Tibial nerve (tissue), 4 donors: ENCODE measurements at places on chromosomes 1 and 21.

DNA sequence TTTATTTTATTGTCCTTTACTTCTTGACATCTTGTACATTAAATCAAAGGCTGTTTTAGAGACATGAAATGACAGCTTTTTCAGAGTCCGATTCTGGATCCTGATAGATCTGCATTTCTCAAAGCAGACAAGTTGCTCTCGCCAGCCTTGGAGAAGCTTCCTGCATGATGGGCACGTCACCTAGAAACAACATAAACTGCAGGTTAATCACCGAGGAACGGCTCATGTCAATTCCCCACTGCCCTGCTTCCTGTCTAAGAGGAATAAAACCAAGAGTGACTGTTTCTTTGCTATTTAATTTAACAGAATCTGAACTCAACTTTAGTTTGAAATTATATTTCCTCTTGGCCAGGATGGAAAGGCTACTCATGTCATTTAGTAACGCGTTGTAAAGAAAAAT is 77.0 kb downstream of the RWDD3 start:
- no peak for DNase-seq

- DNase-seq: no peak
These were observed 1152.2 kb upstream of the ADGRL4 start for GRCh38 chr1:80158771-80159170.

DNA sequence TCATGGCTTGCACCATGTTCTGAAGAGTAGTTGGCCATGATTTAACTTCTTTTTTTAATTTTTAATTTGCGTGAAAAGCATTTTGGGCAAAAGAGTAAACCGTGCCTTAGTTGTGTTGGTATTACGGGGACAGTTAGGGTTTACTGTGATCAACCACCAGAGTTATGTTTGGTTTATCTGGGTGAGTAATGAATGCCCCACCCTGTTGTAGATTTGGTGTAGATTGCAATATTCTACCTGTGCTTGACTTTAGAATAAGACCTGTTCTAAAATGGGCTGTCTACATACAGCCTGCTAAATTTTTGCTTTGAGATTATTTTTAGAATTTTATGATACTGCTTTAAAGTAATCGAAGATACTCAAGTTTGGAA is 1.4 kb downstream of the USP25 start:
- no peak for DNase-seq

DNA sequence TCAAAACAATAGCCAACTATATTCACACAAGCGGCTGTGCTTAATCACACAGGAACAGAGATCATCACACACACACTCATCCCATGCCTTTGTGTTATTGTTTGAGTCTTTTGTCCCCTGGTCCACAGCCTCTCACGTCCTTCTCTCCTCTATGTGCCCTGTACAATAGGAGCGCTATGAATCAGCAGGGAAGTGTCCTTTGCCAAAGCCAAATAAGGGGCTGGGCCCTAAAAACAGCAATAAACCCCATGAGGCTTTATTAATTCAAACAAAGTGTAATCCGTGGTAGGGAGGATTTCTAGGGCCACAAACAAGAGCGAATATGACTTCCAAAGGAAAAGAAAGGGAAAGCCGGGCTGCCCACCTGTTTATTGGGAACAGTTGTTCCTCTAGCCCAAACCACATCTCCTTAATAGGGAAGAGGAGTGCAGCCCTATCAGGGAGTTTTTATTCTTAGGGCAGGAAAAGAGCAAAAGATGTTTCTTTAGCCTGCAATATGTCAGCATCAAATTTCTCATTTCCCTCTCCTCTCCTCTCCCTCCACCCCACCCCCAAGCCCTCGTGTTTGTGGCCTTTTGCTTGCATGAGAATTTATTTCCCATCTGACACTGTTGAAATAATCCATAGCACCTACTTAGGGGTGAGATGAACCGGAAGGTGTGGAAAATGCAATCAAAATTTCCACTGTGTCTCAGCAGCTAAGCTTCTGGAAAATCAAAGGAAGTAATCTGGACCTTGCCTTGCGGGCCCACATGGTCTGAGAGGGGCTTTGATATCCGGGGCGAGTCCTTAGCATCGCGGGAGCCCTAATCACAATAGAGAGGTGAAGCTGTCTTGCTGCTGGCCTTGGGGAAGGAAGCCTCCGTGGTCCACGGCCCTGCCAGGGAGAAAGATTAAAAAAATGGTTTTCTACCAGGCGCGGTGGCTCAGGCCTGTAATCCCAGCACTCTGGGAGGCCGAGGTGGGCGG is 45.3 kb upstream of the ITPKB start:
- no peak for DNase-seq

GRCh38 chr1:205274041-205274691 is 46.4 kb downstream of the TMCC2 start:
- no peak for DNase-seq

- no peak for DNase-seq
These were observed 73.4 kb upstream of the PROX1 start for GRCh38 chr1:213914392-213914791.

DNA sequence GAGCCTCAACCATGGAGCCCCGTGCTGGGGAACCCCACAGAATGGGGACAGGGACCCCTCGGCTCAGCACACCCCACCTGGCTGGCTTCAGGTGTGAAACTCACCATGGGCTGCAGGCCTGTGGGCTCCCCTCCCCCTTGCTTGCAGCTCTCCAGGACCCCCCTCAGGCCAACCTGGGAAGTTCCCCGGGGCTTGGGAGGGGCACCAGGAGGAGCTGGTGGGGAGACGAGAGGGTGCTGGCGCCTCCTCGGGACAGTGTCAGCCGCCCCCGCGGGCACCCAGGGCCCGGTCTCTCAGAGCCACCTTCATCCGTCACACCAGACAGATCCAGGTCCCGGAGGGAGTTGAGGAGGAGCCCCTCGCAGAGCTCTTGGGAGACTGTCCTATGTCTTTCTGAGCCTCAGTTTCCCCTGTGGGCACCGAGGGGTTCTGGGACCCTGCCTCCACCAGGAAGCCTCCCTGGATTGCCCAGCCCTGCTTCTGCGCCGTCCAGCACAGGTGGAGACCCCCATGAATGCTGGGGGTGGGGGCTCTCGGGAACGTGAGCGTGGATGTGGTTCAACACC is 657 bp upstream of the TNFRSF18 start:
- no peak for DNase-seq

DNA sequence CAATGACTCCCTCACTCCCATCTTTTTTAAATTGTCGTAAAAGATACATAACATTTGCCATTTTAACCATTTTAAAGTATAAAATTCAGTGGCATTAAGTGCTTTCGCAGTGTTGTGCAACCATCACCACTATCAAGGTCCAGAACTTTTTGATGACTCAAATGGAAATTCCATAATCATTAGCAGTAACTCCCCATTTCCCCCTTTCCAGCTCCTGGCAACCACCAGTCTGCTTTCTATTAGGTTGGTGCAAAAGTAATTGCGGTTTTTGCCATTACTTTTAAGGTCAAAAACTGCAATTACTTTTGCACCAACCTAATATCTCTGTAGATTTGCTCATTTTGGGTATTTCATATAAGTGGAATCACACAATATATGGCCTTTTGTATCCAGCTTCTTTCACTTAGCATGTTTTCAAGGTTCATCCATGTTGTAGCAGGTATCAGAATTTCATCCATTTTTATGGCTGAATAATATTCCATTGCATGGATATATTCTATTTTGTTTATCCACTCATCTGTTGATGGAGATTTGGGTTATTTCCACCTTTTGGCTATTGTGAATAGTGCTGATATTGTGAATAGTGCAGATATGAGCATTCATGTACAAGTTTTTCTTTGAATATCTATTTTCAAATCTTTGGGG is 159.7 kb downstream of the HIVEP3 start:
- DNase-seq: no peak

GRCh38 chr1:228275179-228275429 is 67.3 kb downstream of the OBSCN start:
- no peak for DNase-seq

DNA sequence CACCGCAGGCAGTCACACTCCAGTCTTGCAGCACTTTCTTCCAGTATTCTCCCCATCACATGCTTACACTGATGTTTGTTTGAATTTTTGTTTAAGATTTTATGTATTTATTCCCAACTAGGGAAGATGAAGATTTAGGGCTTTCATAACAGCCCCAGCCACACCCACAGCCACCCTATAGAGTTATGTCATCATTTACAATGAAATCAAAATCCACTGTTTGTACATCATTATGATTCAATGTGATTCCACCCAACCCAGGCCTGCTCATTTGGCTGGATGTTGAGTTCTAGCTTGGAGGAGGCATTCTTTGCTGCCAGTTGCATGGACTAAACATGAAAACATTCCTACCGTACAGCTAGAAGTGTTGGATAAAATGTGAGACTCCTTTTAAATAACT is 35.8 kb downstream of the RIPK4 start:
- no peak for DNase-seq

GRCh38 chr1:176785056-176785455 is 322.1 kb downstream of the PAPPA2 start:
- no peak for DNase-seq

- DNase-seq: no peak
These were observed 19.0 kb downstream of the YTHDF2 start for GRCh38 chr1:28755701-28756100.

DNA sequence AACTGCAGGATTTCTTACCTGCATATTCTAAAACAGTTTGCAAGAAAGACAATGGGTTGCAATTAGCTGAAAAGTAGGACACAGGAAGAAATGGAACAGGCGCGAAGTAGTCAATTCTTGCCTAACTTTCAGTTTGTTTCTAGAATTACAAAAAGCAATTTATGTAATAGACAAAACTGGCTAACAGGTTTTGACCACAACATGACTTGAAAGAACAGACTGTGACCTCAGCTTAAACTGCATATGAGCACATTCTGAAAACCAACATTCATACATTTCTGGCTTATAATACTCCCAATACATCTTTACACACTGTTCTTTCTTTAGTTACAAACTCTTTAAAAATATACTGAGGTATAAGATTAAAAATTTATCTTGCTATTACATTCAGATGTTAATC is 405.9 kb upstream of the B3GALT2 start:
- DNase-seq: no peak

DNA sequence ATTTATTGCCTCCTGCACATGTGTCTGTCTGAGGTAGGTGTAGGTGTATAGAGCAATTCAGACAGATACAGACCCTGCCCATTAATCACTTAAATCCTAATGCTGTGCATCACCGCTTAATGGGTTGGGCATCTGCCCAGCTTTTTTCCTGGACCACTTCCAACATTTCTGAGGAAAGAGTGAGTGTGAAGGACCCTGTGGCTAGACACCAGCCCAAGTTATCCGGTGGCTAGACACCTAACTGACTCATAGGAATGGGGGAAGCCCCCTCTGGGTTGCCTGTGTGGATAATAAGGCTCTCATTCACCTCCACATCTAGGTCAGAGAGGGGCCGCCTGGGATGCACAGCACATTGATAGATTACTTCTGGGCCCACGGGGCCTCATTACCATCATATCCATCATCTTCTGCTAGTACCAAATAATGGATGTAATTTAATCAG is 121.1 kb upstream of the RAVER2 start:
- no peak for DNase-seq
